ENCODE measurements at places on chromosomes 5 and 9. TPM values are rescaled to one million over a fixed set of nuclear protein-coding genes. Genes with fewer than 3 reads are reported as not detected.

The IER5L gene
- total RNA-seq, result 0.90 TPM

DNA sequence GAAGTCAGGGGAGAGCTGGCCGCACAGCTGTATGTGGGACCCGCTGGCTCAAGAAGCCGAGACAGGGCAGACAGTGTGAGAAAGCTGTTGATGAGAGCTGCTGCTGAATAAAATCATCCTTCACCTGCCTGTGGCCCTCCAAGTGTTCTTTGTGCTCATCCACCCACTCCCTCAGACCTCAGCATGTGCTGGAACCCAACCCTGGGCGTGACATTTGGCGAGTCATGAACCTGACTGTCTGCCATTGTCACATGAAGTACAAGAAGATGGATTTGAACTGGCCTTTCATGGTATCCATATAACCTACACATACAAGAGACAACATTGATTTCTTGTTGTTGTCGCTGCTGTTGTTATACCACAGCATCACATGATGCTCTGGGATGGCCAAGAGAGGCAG, 139.7 kb upstream of the PLCXD3 start:
- no peak for DNase-seq

GRCh38 chr5:141040093-141040770, 10.9 kb upstream of the PCDHB1 start:
- DNase-seq, result peak; percentile 92

DNA sequence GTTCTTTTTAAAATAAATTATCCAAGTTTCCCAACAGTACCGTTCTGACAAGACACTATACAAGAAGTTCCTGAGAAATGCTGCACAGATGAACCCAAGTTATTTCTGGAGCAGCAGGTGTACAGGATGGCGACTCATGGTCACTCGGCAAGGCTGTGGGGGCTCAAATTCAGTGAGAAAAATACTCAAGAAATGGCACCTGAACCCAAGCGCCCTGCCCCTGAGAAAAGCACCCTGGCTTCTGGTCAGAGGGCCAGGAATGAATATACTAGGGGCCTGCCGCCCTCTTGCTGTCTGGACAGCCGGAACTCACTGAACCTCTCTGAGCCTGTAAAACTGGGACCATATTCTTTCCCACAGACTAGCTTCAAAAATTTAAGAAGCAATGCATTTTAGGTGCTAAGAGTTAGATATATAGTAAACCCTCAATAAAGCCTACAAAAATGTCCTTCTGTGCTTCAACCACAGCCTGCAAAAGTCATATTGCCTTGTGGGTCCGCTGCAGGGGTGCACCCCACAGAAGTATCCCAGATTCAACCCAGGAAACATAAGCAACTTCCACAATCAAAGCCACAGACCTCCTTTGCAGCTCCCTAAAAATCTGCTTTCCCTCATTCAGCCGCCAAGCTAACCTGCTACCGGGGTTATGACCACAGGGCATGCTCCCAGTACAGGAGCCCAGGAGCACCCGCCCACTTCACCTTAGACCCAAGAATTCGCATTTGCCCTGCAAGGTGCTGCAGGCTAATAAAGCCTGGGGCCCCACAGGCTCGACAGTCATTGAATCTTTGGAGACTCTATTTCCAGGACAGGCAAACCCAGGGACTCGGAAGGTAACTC, 1.4 kb downstream of the RAPGEF1 start:
- peak; percentile 80 for DNase-seq

The SPATA31D4 gene
- not detected for total RNA-seq

- no peak for DNase-seq
Observed at GRCh38 chr5:150152636-150153462, 2.8 kb downstream of the PDGFRB start.

DNA sequence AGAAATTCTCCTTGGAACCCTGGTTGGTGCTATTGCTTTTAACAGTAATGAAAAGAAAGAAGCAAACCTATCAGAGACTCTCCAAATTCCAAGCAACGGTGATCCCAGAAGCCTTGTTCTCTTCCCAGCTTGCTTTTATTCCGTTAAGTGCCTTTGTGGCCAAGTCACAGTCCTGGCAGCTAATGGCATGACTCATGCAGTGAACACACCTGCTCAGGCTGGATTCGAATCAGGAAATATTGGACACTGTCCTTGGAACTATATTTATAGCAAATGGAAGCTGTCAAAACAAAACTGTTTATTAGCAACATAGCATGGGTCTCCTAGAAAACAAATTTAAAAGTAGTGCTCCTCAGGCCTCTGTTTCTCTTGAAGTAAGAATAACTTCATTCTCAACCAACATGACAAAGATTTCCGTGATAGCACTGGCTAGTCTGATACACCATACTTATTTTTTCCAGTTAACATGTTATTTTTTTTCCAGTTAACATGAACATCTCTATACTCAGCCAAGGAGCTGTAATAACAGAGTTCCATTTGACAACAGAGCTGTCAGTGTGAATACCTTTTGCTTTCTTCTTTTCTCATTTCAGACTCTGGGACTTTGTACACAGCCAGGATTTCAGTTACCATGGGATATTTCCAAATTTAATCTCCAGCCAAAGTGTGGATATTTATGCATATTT, 502.4 kb downstream of the GADD45G start:
- no peak for DNase-seq
